ENCODE measurements at places on chromosomes 2 and 18. TPM values are rescaled to one million over a fixed set of nuclear protein-coding genes. Genes with fewer than 3 reads are reported as not detected.

IL1RN gene
- 3.2 TPM for polyA plus RNA-seq

- DNase-seq = no peak
Observed at GRCh38 chr18:74316257-74317170, 875 bp downstream of the C18orf63 start.

SOX11 gene
- polyA plus RNA-seq = 22.9 TPM

REG3A gene
- not detected for polyA plus RNA-seq

REL gene
- 10.4 TPM for polyA plus RNA-seq

DNA sequence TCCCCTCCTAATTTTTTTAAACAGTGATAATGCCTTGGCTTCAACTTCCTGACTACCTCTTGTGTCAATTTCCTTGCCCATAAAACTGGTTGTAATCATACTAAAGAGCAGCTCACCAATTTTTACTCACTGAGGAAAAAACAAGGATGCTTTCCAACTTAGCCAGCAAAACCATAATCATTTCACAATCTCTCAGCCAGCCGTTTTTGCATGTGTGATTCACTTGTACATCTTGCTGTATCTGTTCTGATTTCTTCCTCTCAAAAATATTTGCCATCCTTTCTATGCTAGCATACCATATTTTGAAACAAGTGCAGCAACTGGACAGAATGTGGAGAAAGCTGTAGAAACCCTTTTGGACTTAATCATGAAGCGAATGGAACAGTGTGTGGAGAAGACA lies 60.7 kb downstream of the RAB27B start:
- DNase-seq = no peak

HNMT gene
- polyA plus RNA-seq = 78.8 TPM

- no peak for DNase-seq
Observed at GRCh38 chr2:38156436-38156835, 80.5 kb upstream of the CYP1B1 start.

- DNase-seq = no peak
Observed at GRCh38 chr2:213443921-213444320, 159.7 kb downstream of the SPAG16 start.

- no peak for DNase-seq
Observed at GRCh38 chr2:85673716-85674375, 5.8 kb upstream of the SFTPB start.

HOXD13 gene
- polyA plus RNA-seq = 0.20 TPM

TTC31 gene
- 31.5 TPM for polyA plus RNA-seq

DNA sequence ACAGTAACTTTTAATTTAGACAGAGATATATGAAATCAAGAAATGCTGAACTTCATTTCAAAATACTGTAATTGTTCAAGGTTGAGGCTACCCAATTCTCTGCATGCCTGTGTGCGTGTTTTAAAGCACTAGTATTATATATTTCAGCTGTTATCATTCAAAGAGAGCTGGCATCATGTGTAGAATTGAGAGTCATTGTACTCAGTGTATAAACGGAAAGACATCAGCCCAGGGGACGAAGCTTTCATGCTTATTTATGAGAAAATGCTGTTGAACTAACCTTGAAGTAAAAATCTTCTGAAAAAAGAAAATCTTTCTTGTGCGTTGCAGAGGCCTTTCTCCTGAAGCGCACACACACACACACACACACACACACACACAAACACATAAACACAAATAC lies 48.4 kb downstream of the MYCN start:
- DNase-seq = no peak

SULT1C4 gene
- polyA plus RNA-seq = 51.7 TPM

GRCh38 chr2:166357068-166357949 lies 18.4 kb downstream of the SCN9A start:
- DNase-seq = no peak

SLC14A1 gene
- polyA plus RNA-seq = 1.7 TPM

GRCh38 chr2:69213201-69213600 lies 173.8 kb downstream of the GFPT1 start:
- DNase-seq = no peak

- DNase-seq = no peak
Observed at GRCh38 chr18:11494107-11494506, 115.3 kb upstream of the SLC35G4 start.

DNA sequence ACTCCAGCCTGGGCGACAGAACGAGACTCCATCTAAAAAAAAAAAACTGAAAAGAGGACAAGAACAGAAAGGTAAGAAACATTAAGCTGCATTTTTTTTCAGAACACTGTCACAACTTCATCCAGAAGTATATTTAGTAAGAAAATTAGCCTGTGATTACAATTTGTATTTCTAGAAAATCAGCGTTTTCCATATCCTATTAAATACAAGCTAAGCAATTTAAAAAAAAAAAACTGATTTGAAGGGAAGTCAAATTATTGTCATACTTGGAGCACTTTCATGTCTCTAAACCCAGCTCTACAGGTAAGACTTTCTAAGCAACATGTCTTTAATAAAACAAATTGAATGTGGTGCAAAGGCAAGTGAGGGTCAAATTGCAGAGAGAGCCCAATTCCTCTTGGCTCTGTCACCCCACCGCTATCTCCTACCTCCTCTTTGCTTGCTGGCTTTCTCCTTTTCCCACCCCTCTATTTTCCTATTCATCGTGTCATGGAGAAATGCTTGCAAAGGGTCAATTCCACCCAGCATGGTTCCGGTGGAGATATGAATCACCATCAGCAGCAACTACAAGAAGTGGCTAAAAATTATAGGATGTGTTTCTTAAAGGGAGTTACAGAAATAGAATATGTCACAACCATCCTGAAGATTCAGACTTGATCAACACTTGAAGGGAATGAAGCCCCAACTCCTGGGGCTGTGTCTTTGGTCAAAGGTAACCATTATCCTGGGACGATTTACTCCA lies 68.4 kb upstream of the BCL11A start:
- DNase-seq = no peak

VAMP8 gene
- 89.3 TPM for polyA plus RNA-seq

CROCC2 gene
- polyA plus RNA-seq = 0.10 TPM

- DNase-seq = peak; percentile 74
Observed at GRCh38 chr2:160493227-160494028, at the start of gene RBMS1. RBMS1 (minus strand) TSS chr2:160493807; CDS start chr2:160493363, 444 bp downstream.

DNA sequence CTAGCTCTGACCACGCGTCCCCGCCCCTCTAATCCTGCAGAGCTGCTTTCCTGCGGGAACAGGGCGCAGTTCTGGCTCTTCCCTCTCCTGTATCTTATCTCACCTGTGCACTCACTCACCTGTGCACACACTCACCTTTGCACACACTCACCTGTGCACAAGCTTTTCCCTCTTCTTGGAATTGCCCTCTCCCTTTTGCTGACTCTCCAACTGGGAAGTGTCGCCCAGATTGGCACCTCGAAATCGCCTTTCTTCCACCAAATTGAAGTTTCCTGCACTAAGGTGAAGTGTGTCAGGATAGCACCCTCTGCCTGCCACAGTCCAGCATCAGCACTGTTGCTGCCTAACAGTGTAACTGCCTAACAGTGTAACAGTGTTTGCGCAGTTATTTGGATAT lies 566 bp upstream of the CMPK2 start:
- peak; percentile 50 for DNase-seq

DNA sequence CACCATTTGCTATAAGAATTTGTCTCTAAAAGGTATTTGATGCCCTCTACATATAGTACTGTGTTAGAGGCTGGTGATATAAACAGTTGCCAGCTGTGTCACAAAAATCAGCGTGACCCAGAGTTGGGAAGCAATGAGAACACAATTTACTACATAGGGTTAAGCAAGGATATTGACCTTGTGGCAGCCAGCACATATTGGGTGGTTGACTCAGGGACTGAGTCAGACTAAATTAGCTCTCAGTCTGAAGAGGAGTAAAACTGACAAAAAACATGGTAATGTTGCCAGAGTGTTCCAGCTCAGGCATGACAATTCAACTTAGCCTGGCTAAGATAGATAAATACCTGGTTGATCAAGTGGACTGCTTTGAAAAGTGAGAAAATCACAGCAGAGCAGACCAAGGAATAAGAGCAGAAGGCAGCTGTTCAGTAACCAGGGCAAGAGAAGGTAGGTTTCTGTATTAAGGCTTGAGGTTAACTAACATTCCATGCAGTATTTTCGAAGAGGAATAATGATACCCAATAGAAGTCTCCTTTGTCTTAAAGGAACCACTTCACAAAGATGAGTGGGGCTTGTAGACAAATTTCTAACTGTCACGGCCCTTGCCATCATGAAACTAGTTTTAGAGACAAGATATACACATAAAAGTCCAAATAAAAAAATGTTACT lies 108.2 kb upstream of the ERBB4 start:
- DNase-seq = no peak

SIX3 gene
- polyA plus RNA-seq = not detected

SLC19A3 gene
- polyA plus RNA-seq = 10.7 TPM

DNA sequence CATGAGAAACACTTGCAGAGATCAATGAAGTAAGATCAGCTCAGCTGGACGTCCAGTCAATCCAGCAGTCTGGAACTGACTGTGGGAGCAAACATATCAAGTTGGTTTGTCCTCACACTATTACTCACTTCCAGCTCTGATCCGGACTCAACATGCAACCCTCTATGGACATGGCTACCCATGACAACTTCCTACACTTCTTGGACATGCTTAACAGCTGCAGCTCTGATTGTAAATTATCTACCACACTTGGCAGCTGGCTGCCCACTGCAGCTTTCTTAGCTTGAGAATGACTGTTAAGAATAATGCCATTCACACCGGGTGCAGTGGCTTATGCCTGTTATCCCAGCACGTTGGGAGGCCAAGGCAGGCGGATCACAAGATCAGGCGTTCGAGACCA lies 429.8 kb downstream of the EPHA4 start:
- no peak for DNase-seq

- no peak for DNase-seq
Observed at GRCh38 chr2:140695155-140695554, 1435.7 kb downstream of the LRP1B start.

DNA sequence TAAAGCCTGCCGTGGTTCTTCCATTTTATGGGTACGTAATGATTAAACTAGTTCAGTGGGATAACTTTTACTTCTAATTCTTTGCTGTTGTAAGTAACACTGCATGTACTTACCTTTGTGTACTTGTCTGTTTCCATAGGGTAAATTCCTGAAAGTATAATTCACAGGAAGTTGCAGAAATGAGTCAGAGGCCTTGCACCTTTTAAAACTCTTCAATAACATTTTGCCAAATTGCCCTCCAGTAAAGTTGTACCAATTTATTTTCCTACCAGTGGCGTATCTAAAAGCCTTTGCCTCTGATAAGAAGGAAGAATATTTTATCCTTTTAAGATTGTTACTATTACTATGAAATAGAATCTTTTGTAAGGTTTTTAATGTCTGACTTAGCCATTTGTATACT lies 65.1 kb downstream of the CAB39 start:
- DNase-seq = no peak

DNA sequence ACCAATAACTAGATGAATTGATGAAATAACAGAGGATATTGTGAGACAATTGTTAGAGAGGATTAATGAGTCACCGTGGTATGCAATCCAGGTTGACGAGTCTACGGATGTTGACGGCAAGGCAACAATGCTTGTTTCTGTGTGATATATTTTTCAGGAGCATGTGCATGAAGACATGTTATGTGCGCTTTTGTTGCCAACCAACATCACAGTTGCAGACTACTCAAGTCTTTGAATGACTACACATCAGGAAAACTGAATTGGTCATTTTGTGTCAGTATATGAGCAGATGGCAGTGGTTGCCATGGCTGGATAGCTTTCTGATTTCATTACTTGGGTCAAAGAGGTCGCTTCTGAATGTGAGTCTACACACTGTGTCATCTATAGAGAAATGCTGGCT lies 96.8 kb upstream of the CRACDL start:
- DNase-seq = no peak

DNA sequence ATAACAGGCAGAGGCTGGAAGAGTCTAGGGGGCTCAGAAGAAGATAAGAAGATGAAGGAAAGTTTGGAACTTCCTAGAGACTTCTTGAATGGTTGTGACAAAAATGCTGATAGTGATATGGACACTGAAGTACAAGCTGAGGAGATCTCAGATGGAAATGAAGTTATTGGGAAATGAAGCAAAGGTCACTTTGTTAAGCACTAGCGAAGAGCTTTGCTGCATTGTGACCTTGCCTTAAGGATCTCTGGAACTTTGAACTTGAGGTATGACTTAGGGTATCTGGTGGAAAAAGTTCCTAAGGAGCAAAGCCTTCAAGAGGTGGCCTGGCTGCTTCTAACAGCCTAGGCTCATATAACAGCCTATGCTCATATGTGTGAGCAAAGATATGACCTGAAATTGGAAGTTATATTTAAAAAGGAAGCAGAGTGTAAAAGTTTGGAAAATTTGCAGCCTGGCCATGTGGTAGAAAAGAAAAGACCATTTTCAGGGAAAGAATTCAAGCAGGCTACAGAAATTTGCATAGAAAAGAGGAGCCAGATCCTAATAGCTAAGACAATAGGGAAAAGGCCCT lies 91.3 kb downstream of the L3MBTL4 start:
- no peak for DNase-seq

GRCh38 chr18:75546964-75547363 lies 119.5 kb upstream of the SMIM21 start:
- DNase-seq = no peak

GRCh38 chr2:178756343-178756742 lies 50.9 kb downstream of the TTN start:
- no peak for DNase-seq

GRCh38 chr2:159144776-159145614 lies 141.5 kb downstream of the WDSUB1 start:
- no peak for DNase-seq

- peak; percentile 61 for DNase-seq
Observed at GRCh38 chr18:32974421-32975162, 201.8 kb upstream of the KLHL14 start.

DNA sequence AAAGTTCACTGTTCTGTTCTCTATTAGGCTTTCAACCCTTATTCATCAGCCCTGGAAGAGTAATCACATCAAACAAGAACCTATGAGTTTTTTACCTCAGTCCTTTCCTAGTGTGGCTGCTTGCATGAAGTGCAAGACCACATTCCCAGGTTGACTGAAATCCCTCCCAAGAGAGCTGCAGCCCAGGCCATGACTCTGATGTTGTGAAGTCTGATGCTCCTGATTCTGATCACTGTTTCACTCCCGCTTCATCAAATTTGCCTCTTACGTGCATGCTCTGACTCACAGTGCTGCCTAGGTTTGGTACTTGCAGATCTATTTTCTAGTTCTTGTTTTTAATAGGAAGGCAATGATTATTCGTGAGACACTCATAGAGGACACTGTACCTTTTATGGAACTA lies 58.2 kb upstream of the DSEL start:
- no peak for DNase-seq

DNA sequence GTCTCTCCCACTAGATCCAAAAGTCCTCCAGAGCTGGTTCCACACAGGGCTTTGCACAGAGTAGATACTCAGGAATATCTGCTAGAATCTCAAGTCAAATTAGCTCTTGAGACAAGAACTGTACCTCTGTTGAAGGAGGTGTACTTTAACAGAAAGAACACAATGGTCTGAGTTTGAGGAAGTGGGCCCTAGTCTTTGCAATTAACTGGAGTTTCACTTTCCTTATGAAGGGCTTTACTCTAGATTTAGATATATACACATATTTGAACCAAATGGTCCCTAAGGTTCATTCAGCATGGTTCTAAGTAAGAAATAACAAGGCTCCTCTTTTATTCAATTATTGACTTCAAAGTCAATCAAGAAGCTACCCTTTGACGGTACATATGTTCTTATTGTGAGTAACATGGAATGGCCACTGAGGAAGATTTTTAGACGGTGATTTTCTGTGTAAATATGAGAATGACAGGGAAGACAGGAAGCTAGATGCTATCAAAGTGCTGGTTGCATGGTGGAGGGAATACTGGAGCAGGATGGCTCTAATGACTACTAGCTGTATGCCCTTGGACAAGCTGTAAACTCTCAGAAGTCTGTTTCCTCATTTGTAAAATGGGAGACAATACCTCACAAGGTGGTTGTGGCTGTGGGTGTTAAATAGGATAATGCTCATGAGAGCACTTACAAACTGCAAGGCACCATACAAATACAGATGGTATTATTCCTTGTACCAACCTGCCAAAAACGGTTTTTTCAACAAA lies 73.5 kb upstream of the SERTAD2 start:
- DNase-seq = no peak
